NCI-H524 treated with DMSO at 0.1 percent for 48 hours (cell line): ENCODE measurements at places on chromosomes 3 and 15.

GRCh38 chr3:170307671-170308405, 49.7 kb upstream of the SKIL start:
- peak; percentile 89 for DNase-seq

- DNase-seq: no peak
These were observed 995.3 kb downstream of the ROBO2 start for GRCh38 chr3:78035131-78035641.

DNA sequence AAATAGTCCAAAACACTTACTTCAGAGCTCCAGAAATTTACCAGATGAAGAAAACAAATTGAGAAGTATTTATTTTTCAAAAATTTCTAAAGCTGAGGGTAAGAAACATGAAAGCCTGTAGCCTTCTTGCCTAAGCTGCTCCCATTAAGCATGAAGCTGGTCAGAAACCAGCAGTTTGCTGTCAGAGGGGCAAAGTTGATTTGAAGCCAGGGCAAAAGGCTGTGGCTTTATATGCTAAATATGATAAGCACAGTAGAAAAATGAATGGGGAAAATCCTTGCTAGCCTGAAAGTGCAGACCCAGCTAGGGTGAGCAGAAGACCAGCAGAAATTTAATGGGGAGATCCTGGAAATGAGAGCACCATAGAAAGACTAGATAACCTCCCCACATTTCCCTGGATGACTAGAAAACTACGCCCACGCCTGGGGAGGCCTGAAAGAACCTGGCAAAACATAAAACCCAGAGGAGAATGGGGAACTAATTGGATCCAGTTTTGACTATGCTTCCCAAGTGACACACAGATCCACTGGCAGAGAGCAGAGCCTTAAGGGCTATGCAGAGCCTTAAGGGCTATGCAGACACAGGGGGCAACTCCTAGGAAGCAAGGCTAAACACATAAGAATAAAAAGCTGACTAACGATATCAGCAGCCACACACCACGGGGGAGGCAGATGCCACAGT, 43.0 kb upstream of the HEG1 start:
- no peak for DNase-seq

DNA sequence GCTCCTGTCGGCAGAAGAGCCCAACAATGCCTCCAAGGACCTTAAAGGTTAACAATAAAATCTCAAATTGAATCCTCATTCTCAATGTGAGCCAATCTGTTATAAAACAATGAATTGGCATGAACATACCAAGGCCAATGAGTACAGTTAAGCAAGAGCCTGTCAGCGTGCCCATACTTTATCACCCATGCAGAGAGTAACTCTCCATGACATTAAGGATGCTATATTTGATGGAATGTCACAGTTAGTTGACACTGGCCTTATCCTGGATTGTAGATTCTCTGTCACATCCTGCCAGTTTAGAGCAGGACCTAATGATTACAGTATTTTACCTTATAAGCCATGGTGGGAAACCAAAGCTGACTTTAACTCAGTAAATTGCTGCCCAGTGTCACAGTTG, 335.4 kb upstream of the MDFIC2 start:
- no peak for DNase-seq

DNA sequence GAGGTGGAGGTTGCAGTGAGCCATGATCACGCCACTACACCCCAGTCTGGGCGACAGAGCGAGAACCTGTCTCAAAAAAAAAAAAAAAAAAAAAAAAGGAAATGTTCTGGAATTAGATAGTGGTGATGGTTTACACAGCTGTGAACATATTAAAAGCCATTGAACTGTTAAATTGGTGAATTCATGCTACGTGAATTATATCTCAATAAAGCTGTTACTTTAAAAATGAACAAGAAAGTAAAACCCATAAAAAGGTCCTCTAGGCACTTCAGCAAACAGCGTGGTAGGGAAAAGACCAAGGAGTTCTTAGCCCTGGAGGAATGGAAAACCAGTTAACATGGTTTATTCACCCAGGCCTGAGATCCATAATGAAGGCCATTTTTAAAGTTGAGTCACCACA, 180.1 kb downstream of the ATG7 start:
- DNase-seq: no peak

DNA sequence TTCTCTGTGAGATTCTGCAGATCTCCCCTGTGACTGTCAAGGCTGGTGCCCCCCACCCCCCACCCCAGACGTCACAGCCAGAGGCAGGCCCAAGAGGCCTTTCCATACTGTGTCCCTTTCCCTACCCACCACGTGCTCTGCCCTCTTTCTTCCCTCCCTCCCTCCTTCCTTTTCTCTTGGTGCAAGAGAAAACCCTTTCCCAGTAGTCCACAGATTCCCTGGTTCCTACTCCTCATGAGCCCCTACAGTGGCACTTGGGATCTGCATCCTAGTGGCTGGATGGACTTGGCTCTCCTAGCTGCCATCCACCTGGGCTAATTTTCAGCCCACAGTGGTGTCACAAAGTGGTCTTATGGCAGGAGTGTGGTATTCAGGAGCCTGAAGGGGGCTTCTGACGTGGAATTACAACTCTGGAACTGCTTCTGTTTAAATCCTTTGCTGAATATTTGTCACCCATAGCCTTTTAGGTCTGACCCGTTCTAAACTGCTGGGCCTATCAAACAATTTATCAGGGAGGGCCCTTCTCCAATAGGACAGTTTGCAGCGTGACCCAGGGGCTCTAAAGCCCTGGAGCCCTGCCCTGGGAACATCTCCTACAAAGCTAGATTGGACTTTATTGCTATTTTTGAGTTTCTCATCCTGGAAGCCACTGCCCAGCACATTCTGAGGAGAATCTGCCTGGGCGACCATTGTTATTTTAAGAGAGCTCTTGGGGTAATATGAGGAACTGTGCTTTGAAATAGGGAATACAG, 35.3 kb downstream of the KLF13 start:
- DNase-seq: no peak

DNA sequence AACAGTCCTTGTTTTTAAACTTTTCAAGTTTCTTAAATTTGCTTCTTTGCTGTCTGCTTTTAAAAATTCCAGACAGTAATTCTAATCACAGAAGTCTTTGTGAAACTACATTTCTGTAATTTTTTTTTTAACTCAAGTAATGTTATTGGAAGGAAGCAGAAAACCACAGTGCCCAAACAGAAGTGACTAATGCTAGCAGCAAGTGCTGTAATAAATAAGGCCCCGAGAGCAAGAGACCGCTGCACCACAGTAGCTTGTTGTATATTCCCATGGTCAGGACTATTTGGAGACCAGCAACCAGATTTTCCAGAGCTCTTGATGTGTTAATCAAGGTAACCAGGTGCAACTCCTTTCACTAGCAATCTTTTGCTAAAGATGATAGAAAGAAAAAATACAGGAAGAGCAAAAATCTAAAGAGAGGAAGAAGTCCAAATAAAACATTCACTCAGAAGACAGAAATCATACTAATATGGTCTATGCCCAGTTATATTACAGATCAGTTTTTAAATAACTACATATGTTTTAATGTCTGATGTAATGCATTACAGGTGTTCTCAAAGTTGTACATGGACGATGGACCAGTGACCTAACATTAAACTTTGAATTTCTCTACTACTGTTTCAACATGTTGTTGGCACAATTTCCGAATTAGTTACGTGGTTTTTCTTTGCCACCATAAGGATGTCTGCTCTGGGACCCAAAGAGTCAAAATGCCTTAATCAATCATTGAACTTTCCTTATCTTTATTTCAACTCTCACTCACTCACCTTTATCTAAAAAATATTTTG, 36.4 kb downstream of the WWTR1 start:
- DNase-seq: no peak

DNA sequence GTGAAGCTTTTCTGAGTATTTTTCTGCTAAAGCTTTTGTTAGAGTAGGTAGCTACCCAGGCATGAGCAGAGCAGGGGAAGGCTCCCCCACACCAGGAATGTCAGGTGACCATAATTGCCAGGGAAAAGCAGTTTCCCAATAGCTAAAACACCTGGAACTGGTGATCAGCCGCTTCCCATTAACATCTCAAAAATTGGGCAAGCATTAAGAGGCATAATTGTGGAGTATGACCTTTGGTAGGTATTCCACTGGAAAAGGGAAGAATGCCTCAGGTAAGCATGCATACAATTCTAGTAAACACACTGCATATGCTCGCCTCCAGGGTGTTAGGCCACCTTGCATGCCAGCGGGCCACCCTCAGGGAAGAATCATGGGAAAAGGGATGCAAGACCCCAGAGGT, 84.5 kb downstream of the CCR1 start:
- DNase-seq: no peak

DNA sequence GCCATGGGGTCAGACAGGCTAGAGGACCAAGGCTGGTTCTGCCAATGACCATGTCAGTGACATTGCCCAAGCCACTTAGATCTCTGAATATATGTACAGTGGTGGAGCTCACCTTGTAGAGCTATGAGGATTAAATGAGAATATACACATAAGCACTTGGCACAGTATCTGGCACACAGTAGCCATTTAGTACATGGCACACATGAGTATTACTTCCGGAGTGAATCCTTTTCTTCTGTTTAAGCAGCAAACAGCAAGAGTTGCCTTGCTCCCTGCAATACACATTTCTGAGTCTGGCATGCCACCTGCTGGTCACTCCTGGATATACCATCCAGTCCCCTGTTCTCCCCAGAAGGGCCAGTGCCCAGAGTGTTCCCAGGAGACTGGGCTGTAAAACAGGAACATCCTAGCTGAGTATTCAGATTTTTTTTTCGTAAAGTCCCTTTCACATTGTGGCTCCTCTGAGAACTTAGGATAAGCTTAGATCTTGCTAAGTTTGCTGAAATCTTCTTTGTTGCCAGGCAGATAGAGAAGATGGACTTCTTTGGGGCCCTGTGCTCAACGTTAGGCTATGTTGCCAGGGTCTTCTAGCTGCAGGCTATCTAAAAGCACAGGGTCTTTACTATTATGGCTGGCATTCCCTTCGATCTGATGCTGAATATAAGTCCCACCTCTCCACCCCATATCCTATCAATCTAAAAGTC, 203.4 kb downstream of the ADAMTS9 start:
- peak; percentile 1 for DNase-seq

DNA sequence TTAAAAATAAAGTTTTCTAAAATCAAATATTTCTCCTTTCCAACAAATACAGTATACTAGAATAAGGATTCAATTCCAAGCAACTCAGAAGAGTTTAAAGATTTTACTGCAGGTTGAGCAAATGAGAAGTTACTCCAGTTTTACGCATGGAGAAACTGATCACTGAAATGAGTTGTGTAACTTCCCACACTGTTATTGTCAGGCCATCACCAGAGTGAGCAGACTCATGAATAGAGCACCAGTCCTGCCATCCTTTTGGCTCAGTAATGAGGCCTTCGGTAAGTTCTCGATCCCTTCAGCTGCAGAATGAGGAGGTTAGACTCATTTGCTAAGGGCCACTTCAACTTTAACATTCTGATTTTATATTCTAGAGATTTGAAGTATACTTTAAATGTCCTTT, 48.1 kb downstream of the OSBPL10 start:
- DNase-seq: no peak

DNA sequence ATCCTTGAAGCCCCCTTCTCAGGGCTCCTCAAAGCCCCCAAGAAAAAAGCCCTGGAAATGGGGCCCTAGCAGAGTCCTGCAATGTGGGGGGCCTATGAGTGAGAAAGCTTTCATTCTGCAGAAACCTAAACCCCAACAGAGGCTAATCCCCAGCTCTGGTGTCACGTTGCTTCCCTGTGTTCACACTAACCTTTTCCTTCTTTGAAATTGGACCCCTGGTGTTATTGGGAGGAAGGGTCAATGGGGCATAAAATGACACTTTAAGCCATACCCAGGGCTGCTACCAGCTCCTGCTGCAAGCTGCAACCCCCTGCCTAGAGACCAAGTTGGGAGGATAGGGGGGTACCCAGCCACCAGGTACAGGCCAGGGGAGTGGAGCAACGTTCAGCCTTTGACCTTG, 2.1 kb downstream of the CYP1A2 start:
- peak; percentile 35 for DNase-seq

DNA sequence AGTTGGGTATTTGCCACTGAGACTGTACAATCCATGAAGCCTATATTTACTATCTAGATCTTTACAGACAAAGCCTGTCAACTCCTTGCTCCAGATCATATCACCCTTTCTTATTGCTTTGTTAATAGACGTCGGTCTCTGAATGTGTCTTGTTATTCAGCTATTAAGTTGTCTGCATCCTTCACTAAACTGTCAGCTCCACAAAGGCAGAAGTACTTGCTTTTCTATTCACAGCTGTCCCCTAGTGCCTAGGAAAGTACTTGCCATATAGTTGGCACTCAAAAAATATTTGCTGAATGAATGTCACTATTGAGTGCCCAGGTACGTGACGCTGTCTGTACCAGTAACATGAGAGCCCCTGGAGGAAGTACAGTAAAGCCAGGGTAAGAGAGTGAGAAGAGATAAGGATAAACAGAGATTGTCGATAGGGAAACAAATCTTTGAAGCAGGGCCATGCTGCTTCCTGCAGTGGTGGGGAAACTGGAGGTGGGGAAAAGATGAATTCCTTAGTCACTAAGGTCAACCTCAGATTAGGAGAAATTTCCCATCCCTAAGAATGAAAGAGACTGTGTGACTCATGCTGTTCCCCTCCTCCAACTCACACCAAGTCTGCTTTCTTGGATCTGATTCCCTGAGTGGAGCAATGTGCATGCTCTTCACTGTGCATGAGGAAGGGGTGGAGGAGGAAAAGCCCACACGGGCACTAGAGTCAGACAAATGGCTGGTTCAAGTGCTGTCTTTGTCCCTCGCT, 36.3 kb downstream of the PRICKLE2 start:
- DNase-seq: no peak

DNA sequence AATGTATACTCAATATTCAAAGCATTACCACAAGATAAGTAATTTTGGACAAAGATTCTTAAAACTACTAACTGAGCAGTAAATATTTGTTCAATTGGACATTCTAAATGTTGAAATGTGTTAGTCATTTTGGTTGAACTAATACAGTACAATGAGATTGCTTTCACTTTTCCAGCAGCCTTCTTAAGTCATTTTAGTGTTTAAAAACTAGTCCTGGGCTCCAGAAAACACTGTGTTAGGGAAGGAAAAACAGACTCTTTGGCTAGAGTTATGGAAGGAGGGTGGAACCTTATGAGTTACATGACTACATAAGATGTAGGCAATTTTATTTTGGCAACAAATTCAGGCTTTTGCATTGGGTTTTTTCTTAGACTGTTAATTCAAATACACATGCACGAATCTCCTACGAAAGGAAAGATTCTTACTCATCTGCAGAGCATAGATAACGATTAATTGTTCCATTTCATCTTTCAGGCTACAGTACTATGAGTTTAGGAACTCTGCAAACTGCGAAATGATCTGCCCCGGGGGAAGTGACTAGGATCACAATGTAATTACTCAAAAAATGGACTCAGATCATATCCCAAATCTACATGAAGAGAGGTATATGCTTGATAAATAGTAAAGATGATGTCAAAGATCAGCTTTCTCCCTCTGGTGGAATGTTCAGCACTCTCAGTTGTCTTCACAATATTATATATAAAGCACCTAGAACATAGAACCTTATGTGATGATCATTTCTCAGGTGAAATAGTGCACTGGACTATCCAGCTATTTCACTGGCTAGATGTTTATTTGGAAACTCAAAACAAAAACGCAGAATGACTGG, 492.8 kb upstream of the MDFIC2 start:
- no peak for DNase-seq

DNA sequence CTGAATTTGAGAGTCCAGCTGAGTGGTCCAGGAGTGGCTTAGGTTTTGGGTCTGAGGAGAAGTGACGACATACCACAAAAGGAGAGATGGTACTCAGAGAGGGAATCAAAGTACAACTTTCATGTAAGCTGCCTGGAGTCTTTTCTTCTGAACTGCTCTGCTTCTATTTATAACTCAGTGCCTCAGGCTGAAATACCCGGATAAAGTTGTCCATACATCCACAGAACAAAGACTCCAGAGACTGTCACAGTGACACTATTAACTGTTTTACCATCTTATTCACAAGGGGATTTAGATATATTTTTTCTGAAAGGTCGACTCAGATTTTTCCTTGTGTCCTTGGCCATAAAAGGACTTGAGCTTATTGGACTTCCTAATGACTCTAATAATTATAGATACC, 264.3 kb upstream of the DNAJC19 start:
- DNase-seq: no peak
